ENCODE measurements at places on chromosomes 11 and 22.

GRCh38 chr11:35911616-35912165, 32.2 kb upstream of the LDLRAD3 start:
- DNase-seq = no peak

GRCh38 chr22:32378707-32379272, 21.1 kb downstream of the RFPL3 start:
- DNase-seq = no peak

GRCh38 chr11:64967375-64967774, 4.5 kb downstream of the MAJIN start:
- no peak for DNase-seq

DNA sequence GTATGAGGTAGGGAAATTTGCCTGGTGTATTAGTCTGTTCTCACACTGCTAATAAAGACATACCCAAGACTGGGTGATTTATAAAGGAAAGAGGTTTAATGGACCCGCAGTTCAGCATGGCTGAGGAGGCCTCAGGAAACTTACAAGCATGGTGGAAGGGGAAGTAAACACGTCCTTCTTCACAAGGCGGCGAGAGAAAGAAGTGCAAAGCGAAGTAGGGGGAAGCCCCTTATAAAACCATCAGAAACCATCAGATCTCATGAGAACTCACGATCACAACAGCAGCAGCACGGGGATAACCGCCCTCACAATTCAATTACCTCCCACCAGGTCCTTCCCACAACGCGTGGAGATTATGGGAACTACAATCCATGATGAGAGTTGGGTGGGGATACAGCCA, 12.0 kb upstream of the RFPL2 start:
- DNase-seq = no peak

- peak; percentile 63 for DNase-seq
Measured at GRCh38 chr11:109960831-109961230, 132.4 kb upstream of the ZC3H12C start.

DNA sequence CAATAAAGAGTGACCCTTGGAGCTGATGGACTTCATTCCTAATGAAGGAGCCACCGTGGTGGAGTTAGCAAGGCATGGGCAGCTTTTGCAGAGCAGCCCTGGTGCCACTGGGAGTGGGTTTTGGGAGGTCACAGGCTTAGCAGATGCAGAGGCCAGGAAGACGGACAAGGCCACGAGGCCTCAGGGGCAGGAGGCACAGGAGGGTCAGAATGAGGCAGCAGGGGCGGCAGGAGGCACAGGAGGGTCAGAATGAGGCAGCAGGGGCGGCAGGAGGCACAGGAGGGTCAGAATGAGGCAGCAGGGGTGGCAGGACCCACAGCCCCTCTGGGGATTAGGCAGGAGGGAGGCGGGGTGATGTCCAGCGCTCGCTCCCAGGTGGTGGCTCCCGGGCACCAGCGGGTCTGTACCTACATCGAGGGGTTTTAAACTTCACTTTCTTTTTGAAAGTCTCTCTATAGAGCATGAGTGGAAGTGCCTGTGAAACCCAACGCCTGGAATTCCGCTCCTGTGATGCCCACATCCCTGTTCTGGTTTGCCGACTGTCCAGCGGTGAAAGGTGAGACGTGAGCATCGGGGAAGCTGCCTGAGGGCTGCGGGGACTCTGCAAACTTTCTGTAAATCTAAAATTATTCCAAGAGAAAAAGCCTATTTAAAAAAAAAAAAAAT, 521.6 kb downstream of the BRD1 start:
- DNase-seq = no peak

DNA sequence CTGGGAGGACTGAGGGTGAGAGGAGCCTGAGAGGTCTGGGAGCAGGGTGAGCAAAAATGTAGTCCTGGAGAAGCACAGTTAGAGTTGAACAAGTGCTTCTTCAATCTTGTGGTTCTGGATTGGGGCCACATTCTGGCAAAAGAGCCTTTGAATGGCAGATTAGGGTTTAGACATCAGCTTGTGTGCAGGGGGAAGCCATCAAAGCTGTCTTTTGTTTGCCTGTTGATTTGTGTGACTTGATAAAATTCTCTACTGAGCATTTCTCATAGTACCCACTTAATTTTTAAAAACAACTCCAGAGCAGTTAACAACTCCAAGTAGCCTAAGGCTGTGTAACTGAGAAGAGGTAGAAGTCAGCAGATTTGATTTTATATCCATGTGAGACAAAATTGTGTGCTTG, 166.2 kb downstream of the FAT3 start:
- no peak for DNase-seq

DNA sequence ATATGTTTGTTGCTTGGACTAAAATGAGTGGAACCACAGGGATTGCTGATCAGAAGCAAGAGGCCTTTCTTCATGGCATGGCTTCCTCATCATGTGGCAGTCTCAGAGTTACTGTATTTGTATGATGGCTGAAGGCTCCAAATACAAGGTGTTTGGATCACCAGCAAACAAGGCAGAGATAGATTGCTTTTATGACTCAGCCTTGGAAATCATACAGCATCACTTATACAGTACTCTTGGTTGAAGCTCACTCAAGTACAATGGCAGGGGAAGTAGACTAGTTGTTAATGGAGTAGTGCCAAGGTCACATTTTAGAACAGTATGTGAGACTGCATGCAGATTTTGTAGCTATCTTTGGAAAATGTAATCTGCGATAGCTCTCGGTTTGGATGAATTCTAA, 16.6 kb downstream of the CAPRIN1 start:
- no peak for DNase-seq

GRCh38 chr11:1041936-1042608, 5.6 kb upstream of the MUC6 start:
- DNase-seq = peak; percentile 14

DNA sequence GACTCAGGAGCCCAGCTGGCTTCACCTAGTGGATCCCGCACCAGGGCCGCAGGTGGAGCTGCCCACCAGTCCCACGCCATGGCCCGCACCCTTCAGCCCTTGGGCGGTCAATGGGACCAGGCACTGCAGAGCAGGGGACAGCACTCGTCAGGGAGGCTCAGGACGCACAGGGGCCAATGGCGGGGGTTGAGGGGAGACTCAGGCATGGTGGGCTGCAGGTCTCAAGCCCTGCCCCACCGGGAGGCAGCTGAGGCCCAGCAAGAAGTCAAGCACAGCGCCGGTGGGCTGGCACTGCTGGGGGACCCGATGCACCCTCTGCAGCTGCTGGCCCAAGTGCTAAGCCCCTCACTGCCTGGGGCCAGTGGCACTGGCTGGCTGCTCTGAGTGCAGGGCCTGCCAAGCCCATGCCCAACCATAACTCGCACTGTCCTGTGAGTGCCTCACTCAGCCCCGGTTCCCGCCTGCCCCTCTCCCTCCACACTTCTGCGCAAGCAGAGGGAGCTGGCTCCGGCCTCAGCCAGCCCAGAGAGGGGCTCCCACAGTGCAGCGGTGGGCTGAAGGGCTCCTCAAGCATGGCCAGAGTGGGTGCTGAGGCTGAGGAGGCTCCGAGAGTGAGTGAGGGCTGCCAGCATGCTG, 111.7 kb upstream of the PGR start:
- no peak for DNase-seq

DNA sequence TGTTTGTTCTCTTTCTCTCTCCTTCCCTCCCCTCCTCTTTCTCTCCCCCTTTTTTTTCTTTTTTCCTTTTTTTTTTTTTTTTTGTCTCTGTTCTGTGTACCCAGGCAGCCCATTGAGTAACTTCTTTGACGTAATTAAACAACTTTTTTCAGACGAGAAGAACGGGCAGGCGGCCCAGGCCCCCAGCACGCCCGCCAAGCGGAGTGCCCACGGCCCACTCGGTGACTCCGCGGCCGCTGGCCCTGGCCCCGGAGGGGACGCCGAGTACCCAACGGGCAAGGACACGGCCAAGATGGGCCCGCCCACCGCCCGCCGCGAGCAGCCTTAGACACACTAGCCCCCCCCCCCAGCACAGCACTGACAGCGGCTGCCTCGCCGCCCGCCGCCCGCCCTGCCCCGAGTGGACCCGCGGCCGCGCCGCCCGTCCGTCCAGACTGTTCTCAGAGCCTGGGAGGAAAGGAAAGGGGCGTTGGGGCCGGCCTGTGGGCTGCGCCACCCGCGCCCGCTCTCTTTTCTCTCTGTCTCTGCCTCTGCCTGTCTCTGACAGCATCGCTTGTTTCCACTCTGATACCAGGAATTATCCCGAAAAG, 26.1 kb downstream of the MOB2 start:
- no peak for DNase-seq

DNA sequence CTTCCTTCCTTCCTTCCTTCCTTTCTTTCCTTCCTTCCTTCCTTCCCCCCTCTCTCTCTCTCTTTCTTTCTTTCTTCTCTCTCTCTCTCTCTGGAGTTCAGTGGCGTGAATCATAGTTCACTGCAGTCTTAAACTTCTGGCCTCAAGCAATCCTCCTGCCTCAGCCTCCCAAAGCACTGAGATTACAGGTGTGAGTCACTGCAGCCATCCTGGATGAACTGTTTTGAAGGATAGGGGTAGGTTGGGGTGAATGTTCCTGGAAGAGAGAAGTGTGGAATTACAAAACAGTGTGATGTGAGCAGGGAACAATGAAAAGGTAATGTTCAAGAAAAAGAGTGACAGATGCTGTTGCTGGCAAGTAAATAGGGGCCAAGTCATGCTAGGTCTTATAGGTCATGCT, 12.4 kb upstream of the PLET1 start:
- DNase-seq = no peak

DNA sequence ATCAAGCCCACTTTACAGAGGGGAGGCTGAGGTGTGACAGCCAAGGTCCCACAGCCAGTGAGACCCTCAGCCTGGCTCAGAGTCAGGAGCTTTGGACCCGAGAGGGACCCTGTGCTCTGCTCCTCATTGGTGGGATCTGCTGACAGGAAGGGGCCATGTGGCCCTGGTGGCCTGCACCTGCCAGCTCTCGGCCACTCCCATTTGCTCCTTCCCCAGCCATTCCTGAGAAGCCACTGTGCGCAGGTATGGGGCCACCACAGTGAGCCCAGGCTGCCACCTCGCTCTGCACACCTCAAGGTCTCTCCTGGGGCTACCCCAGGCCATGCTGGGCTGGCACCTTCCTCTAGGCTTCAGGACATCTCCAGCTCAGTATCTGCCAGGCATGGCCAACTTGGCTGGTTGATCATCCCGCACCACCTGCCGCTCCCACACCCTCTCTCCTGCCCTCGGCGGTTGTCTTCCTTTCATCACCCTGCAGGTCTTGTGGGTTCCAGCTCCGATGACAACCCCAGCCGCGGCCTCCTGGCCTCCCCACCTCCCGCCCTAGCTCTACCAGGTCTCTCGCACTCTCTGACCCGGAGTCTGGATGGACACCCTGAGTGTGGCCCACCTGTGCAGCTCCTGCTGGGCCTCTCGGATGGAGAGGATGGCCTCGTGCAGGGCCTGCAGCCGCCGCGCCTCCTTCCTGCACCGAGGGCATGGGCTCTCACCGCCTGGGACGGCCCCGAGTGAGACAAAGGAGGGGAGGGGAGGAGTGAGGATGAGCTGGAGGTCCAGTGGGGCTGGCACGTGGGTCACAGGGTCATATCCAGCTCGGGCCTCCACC, 32.2 kb upstream of the CARS1 start:
- DNase-seq = no peak

GRCh38 chr11:34209809-34210208, 104.4 kb downstream of the NAT10 start:
- DNase-seq = no peak

DNA sequence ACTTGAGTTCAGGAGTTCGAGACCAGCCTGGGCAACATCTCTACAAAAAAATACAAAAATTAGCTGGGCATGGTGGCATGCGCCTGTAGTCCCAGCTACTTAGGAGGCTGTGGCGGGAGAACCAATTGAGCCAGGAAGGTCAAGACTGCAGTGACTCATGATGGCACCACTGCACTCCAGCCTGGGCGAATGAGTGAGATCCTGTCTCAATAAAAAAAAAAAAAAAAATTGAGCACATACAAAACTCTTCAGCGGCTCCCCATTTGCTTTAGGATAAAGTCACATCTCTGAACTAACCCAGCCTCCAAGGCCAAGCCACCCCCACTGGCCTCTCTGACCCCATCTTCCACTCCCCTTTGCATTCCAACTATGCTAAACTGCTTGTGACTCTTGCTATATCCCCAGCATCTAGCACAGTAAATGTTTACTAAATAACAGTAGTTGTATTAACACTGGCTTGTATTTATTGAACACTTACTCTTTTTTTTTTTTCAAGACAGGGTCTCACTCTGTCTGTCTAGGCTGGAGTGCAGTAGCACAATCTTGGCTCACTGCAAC, 28.9 kb downstream of the CREB3L1 start:
- no peak for DNase-seq

GRCh38 chr22:33658775-33659174, 261.5 kb downstream of the LARGE1 start:
- DNase-seq = peak; percentile 33

DNA sequence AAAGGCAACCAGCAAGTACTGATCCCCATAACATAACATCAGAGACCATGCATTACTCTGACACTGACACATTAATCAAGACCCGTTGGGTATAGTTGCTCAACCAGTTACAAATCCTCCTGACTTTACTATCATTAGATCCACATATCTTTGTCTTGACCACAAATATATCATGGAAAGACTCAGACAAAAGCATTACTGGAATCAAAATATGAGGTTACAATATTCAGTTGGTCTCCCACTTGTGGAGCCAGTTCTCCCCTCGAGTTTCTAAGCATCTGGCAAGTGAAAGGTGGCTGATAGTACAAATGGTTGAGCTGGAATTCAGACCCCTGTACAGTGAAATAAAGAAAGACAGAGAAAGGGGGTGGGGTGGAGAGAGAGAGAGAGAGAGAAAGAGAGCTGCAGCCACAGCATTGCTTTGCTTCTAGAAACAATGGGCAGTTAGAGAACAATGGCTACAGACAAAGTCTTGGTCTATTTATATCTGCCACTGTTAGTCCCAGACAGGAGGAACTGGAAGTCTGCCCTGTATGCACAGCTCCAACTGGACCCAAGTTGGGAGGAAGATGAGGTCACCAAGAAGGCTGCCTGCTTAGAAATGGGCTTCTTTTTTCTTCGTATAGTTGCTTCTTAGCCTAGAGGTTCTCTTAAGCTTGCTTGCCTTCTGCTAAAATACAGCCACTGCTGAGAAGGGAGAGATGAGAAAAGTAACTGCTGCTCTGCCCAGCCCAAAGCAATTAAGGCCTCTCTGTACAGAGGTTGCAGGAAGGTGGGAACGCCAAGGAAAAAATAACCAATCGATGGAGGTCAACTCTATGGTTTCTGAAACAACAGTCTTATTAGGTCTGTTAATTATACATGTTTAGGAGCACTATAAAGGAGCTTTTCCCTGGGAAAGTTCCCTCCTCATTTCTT, 85.5 kb downstream of the ETS1 start:
- DNase-seq = peak; percentile 50

GRCh38 chr22:38694049-38694448, 6.7 kb downstream of the JOSD1 start:
- DNase-seq = no peak

- DNase-seq = no peak
Measured at GRCh38 chr11:102260241-102260640, 57.0 kb upstream of the BIRC3 start.

- DNase-seq = no peak
Measured at GRCh38 chr11:47534704-47535251, 18.2 kb downstream of the CELF1 start.

DNA sequence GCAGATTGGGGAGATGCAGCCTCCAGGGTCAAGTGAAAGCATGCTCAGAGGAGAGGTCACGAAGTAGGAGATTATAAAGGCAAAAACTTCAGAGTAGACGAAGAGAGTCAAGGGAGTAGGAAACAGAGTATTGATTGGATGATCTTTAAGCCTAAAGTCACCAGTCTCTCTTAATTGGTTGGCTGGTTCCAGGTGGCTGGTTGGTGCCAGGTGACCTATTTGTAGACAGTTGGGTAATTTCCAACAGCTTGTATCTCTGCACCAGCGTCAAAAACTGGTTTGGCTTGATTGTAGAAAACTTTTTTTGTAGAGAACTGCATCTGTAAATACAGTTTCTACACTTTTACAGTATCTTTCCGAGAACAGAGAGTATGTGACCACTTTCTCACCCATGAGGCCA, 75.7 kb upstream of the CCDC90B start:
- DNase-seq = no peak

Data from left ventricle myocardium inferior (tissue), 1 donor.